ENCODE measurements at places on chromosomes 16 and 17. TPM values are rescaled to one million over a fixed set of nuclear protein-coding genes. Genes with fewer than 3 reads are reported as not detected.

Gene MYH13
- not detected for total RNA-seq

Gene FBXW10
- total RNA-seq = 0.12 TPM

Gene RUNDC3A
- not detected for total RNA-seq

Gene MYL4
- not detected for total RNA-seq

Gene SMTNL2
- total RNA-seq = under 0.01 TPM
